ENCODE measurements at places on chromosomes 1 and 21.

DNA sequence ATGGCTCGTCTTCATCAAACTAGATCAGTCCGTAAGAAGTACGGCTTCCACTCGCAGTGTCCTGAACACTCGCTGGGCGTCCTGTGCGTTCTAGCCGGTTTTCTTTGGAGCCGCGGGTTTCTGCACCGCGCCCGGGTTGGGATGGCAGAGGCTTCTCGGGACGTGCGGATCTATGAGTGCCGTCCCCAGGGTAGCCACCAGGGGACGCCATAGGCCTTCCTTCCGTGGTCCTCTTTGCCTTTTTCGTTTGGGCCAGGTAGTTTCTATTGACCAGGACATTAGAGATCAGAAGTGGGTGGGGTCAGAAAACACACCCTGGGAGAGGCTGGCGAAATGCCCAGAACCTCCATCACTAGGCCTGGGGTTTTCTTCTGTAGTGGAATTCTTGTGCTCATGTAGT, 273.8 kb downstream of the FAM72C start:
- no peak for DNase-seq

GRCh38 chr1:189269011-189269410, 1208.7 kb downstream of the BRINP3 start:
- peak; percentile 23 for DNase-seq

DNA sequence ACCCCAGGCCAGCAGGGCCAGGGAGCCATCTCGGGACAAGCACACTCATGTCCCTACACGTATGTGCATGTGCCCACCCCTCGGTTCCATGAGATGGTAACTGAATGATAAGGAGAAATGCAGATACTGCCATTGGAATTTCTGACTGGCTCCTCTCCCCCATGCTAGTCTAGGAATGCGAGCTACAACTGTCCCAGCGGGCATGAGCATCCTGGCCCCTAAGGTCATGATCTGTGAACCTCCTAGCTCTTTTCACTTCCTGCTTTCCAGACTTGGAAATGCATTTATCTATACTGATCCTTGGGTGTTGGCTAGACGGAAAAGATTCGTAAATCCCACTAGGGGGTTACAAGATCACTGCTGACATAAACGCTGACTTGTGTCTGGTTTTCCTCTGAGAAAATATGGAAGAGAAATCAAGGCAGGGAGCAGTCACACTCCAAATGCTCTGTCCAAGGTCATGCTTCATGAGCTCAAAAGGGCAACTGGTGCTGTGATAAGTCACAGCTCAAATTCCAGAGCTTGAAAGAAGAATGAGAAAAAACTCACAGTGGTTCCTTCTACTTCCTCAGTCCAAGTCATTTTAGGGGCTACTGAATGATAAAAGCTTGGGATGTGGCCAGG, 49.8 kb downstream of the SLC45A1 start:
- DNase-seq, result no peak

DNA sequence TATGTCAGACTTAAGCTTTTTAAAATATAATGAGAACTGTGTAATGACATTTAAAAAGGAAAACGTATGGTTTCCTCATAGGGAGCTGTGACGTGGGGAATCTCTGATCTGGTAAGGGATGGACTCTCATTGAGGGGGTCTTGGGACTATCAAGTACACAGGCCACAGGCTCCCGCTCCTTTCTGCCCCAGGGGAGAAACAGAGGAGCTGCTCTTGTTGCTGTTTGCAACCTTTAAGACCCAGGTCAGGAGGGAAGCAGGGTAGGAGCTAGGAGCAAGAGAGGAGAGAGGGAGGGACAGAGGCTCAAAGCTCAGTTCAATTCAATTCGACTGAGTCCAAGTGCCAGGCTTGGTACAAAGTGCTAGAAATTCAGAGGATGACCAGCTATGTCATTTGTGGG, 185.1 kb upstream of the CSF3R start:
- DNase-seq, result no peak

- no peak for DNase-seq
These were observed 34.6 kb upstream of the C1orf87 start for GRCh38 chr1:60108196-60108595.

GRCh38 chr1:226429858-226430715, 22.2 kb upstream of the PARP1 start:
- no peak for DNase-seq

DNA sequence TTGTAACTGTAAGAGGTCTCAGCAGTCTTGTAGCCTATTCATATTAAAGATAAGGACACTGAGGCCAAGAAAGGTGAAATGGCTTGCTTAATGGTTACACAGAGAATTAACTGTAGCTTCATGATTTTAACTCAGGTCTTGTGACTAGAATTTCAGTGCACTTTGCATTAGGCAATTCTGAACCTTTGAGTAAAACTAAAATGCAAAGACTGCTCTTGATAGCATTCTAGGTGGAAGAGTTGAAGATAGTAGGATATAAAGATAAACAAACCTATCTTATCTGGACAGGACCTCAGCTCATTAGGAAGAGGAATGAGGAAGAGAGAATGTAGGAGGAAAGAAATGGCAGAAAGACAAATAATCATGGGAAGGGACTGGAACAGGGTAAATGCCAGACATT, 68.6 kb upstream of the RGL1 start:
- no peak for DNase-seq

DNA sequence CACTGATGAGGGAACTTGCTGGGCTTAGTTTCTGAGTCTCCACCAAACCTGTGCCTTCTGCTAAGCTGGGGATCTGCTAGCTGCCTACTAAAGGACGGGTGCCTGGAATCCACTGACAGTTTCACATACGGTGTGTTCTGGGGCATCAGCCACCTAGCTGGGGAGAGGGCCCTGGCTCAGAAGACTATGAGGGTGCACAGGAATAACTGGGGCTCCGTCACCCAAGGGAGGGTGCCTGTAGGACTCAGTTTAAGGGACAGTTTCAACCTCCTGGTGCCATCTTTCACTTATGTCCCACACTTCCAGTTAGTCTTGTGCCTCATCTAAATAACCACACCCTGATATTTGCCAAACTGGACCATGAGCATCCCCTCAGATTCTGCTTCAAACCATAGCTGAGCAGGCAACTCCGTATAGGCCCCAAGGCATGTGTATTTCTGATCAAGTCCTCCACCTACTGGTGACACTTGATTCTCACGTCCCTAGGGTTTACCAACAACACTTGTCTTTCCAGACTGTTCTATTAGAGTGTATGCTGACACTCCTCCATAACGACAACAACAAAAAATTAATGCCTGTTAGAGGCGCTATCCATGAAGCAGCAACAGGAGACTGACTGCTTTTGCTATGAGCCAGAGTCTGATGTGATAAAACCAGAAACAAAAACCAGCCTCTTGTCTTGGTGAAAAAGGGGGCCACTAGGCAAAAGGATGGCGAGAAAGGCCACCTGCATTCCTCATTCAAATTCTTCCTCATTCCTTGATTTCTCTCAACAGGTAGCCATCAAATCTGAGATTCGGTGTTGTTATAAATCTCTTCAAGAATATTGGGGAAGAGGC, 55.0 kb upstream of the PAXBP1 start:
- DNase-seq, result peak; percentile 37

- DNase-seq, result no peak
These were observed 42.4 kb upstream of the RUNX1 start for GRCh38 chr21:35091496-35091895.

DNA sequence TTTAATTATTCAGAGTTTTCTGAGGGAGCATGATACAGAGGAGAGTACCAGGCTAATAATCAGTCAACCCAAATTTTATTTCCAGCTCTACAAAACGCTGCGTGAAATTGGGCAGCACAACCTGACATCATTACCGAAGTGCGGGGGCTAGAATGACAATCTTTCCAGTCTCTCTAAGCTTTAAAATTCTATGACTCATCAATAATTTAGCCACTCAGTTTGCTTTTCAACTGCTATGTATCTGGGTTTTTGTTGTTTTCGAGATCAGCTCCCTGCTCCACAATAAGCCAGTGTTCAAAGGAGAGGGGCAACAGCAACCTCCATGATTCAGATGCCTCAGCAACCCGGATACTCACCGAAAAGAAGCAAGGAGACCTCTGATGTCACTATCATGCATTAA, 13.9 kb downstream of the SORT1 start:
- no peak for DNase-seq

GRCh38 chr21:39004634-39005501, 178.4 kb downstream of the PSMG1 start:
- DNase-seq, result peak; percentile 41

- no peak for DNase-seq
These were observed 3.1 kb downstream of the KCNA10 start for GRCh38 chr1:110515891-110516290.

GRCh38 chr1:5999711-6000443, 7.7 kb upstream of the NPHP4 start:
- DNase-seq, result no peak

DNA sequence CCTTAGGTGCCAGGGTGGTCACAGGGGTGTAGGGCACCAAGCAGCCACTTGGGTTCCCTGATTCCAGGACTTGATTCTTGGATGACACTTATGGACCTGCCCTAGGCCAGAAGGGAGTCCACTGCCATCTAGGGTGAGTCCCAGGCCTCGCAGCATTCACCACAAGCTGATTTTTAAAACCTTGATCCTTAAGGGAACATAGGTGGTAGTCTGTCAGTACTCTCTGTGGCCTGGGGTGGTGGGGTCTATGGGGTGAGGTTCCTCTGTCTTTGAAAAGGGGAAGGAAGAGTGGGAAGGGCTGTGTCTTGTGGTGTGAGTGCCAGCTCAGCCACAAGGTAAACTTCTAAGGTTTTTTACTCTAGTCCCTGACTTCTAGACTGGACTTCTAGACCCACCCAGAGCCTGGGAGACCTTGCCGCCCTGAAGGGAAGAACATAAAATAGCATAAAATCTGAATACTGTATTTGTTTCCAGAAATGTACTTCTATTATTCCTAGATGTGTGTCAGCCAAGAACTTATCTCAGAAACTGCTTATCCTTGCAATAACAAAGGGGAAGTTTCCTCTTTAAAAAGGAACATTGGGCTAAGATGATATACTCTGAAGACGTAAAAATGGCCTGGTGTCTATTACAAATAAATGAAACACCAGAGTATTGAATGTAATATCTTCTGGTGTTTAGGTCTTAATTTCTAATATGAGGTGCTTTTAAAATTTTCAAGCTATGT, 757.3 kb downstream of the LTN1 start:
- DNase-seq, result no peak

GRCh38 chr1:247146671-247147070, 25.1 kb downstream of the ZNF124 start:
- no peak for DNase-seq

DNA sequence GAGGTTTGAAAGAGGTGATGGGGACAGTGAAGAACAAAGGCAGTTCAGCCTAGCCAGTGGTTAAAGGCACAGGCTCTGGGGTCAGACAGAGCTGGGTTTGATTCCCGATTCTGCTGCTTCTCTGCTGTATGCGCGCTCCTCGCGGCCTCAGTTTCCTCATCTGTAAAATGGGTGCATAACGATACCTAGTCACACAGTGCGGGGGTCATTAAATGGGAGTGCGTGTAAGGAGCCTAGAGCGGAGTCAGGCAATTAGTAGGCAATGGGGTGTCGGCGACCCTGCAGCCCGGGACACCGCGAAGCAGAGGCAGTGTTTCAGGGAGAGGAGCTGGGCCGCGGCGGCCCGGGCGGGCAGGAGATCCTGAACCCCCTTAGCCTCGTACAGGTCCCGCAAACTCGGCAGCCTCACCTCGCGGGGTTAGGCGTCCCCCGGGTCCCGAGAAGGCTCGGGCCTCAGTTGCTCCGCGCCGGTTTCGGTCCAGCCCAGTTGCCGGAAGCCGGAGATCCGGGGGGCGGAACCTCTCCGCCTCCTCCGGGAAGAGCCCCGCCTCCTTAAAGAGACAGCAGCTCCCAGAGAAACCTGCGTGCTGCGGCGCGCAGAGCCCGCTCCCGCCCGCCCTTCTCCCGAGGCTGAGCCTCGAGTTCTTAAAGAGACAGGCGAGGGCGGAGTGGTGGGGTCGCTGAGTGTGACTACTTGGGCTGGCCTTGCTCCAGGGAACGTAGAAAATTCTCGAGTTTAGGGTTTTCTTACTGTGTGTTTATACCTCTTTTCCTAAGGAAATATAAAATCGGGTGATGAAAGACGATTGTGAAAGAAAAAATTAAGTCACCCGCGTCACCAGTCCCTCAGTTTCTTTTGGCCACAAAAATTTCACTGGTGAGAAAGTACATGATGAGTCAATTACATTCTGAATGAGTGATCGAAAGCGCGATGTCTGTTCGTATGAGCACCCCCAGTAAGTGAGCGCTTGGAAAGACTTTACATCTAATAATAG, at the start of gene YIPF1:
YIPF1 (minus strand) TSS at position 494 of the 995 bp plus-strand sequence. CDS start 860 bp downstream, outside the sequence.
- DNase-seq, result peak; percentile 91

DNA sequence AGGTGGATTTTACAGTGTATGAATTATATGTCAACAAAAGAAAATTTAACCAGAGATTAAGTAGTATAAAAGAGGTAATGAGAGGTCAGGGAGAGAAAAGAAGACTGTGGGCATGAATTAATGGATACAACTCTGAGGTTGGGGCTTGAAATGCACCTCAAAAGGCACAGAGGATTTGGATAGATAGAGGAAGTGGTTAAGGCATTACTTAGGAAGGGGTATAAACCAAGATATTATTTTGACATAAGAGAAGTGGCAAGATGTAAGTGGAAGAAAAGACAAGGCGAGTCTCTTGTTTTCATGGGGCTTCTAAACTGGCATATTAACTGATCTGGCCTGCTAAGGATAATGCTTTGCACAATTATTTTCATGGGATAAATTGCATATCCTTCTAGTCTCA, 34.1 kb downstream of the RAP1A start:
- DNase-seq, result no peak

GRCh38 chr1:180789460-180789859, 123.2 kb upstream of the KIAA1614 start:
- DNase-seq, result no peak

DNA sequence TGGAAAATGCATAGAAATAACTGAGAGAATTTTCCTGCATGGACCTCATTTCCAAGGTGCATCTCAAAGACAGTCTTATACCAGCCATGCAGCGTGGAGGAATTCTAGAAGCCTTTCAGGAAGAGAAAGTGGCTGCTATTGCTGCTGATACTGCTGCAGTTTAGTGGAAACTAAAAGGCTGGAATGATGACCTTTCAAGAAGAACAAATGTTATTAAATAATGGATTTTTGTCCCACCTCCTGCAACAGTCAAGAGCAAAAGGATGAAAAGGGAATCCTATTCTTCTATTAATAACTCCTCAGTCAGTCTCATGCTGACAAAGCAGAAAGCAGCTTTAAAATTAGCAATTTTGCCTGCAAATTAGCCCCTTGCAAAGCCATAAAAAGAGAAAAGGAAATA, 68.2 kb upstream of the C1orf87 start:
- no peak for DNase-seq

- no peak for DNase-seq
These were observed 11.9 kb downstream of the FMO5 start for GRCh38 chr1:147213271-147213670.

- DNase-seq, result no peak
These were observed 14.5 kb downstream of the CNST start for GRCh38 chr1:246580497-246581370.

DNA sequence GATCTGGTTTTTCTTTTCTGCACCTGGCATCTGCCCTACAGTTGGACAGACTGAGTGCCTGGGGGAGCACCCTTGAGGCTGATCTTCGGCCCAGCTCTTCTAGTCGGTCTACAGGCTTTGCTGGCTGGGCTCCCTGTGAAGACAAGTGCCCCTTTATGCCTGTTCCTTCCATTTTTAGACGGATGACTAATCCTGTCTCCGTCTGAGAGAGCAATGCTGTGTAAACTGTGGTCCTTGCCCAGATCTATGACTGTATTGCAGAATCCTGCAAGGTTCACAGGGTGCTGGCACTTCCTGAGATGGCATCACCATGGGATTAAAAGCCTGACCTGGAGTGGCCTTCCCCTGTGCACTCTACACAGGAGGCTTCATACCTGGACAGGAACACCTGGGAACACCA, 47.6 kb upstream of the SAMD13 start:
- no peak for DNase-seq

- no peak for DNase-seq
These were observed 4.5 kb upstream of the DDX59 start for GRCh38 chr1:200673952-200674823.

GRCh38 chr1:214451596-214451995, 99.8 kb downstream of the PTPN14 start:
- no peak for DNase-seq
